ENCODE measurements at places on chromosomes 12 and 14.
A peak's percentile ranks its signal among the peaks of the same experiment; 100 is the strongest.

DNA sequence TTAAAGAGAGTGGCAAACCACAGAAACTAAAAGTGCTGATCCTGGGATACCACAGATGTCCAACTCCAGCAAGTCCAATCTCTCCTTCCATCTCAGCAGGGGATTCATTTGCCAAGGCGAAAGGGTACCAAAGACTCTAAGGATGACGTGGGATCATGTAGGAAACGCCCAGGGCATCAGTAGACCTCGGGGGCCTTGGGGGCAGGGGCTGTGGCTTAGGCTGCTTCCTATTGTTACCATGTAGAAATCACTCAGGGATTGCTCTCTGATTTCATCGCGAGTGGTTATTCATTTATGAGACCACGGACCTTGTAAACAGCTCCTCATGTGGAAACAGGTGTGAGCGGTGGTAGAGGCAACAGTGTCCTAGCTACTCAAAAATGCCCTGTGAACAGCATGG, 149.3 kb upstream of the FKBP4 start:
- DNase-seq: no peak

DNA sequence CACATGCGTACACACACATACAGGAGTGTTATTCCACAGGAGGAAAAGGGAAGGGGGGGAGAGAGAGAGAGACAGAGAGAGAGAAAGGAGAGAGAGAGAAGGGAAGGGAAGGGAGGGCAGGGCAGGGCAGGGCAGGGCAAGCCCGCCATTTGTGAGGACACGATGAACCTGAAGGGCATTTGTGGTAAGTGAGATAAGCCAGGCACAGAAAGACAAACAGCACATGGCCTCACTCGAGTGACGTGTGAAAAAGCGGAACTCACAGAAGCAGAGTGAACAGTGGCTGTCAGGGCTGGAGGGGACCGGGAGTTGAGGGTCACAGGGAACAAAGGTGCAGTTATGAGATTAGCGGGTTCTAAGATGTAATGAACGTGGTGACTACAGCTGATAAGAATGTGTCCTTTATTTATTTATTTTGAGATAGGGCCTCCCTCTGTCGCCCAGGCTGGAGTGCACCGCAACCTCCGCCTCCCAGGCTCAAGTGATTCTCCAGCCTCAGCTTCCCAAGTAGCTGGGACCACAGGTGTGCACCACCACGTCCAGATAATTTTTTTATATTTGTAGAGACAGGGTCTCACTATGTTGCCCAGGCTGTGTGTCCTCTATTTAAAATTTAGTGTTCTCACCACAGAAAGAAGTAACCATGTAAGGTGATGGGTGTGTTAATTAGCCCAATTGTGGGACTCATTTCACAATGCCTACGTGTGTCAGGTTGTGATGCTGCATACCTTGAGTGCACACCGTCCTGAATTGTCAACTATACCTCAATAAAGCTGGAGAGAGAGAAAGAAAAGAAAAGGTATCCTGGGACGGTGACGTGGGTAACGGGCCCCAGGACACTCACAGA, 18.7 kb upstream of the FBRSL1 start:
- DNase-seq: no peak

GRCh38 chr12:78035901-78036606, 205.4 kb downstream of the NAV3 start:
- DNase-seq: no peak

DNA sequence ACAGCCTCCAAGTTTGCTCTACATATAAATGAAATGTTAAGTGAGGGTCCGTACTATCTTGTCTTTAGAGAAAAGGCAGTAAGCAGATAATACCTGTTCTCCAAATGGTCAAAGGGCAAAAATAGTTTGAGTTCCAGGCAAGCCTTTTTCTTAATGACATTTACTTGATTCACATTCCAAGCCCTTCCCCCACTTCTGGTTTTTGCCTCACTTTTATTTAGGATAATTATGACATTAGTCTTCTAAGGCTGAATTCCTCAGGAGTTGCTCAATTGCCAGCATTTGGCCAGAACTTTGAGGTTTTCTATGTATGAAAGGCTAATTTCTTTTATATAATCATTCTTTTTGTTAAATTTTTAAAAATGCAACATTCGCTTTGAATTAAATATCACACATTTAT, 62.5 kb upstream of the DUSP6 start:
- no peak for DNase-seq

GRCh38 chr12:109715310-109716091, 1.9 kb downstream of the FAM222A start:
- no peak for DNase-seq

DNA sequence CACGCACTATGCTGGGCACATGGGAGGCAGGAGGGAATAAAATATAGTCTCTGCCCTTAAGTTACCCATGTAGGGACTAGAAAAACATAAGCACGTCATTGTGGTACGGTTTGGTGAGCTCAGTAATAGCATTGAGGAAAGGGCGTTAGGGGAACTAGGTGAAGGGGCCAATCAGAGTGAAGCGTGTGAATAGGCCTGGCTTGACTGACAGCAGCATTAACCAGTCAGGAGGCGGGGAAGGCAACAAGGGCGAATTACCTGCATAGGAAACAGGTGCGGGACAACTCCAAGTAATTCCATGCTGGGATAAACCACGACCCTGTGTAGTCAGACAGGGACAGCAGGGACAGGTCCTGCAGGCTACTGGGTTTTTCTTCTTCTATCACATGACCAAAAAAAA, 107.7 kb downstream of the UNC79 start:
- peak; percentile 20 for DNase-seq

GRCh38 chr12:106258226-106258625, 10.4 kb upstream of the CKAP4 start:
- DNase-seq: no peak

- peak; percentile 27 for DNase-seq
Observed at GRCh38 chr14:60968099-60968498, 12.8 kb downstream of the TRMT5 start.

GRCh38 chr12:2403221-2403976, 350.6 kb downstream of the CACNA1C start:
- no peak for DNase-seq

- DNase-seq: no peak
Observed at GRCh38 chr12:122939125-122939524, 27.1 kb downstream of the ABCB9 start.

DNA sequence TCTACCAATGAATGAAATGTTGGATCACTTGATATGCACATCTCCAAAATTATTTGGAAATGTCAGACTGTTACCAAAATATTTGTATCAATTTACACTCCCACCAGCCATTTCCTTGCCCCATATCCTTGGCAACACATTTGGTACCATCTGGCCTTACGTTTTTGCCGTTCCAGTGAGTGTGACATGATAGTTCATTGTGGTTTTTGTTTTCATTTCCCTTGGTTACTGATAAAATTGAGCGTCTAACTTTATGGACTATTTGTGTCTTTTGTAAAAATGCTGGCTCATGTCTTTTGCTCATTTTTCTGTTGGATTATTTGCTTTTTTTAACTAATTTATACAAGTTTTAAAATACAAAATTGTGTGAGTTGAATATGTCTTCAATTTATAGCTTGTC, 11.0 kb downstream of the KLHDC1 start:
- DNase-seq: no peak

All from ELF-1 (cell line).